ENCODE measurements at places on chromosomes 2 and 18. TPM values are rescaled to one million over a fixed set of nuclear protein-coding genes. Genes with fewer than 3 reads are reported as not detected.

GRCh38 chr2:70706026-70706795 is 61.8 kb downstream of the ADD2 start:
- DNase-seq = no peak

DNA sequence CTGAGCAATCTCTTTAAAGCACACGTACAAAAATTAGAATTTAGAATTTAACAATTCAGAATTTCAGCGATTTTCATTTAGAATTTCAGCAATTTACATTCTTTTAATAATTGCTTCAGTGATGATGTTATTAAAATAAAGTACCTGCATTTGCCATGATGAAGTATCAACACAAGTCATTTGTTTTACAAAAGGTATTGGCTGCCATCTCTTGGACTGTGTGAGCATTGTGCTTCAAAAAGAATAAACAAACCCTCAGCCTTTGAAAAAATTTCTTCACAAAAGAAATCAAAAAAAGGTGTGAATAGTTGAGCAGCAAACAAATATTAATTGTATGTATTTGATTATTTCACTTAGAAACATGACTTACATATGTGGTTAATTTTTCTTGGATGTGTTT is 27.1 kb upstream of the ZC3H15 start:
- DNase-seq = peak; percentile 68

DNA sequence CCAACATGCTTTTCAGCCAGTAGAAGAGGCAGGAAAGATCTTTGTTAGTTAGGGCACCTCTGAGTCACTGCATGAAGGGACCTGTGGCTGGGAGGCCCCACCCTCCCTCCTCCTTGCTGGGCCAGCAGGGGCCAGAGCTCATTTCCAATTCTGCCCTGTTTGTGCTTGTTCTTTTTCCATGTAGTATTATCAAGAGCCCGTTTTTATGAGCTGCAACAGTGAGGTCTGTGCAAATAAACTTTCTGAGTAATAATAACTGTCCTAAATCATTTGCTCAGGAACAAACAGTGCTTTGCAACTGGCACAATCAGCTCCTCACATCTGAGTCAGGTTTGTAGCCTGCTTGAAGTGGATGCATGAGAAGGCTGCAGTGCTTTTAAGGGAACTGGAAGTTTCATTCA is 128.0 kb downstream of the ARL4C start:
- DNase-seq = peak; percentile 85

DNA sequence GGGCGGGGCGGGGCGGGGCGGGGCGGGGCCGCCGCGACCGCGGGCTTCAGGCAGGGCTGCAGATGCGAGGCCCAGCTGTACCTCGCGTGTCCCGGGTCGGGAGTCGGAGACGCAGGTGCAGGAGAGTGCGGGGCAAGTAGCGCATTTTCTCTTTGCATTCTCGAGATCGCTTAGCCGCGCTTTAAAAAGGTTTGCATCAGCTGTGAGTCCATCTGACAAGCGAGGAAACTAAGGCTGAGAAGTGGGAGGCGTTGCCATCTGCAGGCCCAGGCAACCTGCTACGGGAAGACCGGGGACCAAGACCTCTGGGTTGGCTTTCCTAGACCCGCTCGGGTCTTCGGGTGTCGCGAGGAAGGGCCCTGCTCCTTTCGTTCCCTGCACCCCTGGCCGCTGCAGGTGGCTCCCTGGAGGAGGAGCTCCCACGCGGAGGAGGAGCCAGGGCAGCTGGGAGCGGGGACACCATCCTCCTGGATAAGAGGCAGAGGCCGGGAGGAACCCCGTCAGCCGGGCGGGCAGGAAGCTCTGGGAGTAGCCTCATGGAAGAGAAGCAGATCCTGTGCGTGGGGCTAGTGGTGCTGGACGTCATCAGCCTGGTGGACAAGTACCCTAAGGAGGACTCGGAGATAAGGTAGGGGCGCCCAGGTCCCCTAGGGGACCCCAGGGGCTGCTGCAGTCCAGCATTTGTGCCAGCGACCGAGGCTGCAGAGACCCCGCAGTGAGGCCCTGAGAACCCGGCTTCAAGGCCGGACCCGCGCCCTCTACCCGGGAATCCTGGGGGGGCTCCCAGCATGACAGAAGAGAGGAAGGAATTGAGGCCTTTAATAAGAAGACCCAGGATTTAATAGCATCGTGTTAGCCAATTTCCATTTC is at the start of gene KHK:
KHK (plus strand) TSS at position 49 of the 870 bp plus-strand sequence; CDS start at position 537, 488 bp downstream.
- peak; percentile 44 for DNase-seq

- no peak for DNase-seq
These were observed 47.0 kb downstream of the RAB12 start for GRCh38 chr18:8656232-8656631.

DNA sequence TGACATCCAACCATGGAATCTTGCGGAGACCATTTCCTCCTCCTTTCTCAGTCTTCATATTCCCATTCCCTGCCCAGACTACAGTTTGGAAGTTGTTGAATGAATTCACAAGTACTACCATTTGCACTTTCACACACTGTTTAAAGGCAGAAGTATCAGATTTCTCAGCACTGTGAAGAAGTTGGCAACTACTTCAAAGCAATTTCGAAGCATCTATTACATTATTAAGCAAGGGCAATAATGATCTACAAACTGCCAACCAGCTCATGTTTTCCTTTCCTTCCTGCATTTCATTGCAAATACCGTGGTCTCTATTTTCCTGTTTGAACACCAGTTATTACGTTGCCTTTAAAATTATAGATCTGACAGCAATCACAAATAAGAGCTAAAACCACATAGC is 105.5 kb downstream of the IRS1 start:
- no peak for DNase-seq

GPR75 gene
- 1.5 TPM for total RNA-seq

Measured in PC-3 (cell line).